ENCODE measurements at places on chromosomes 4 and X.

DNA sequence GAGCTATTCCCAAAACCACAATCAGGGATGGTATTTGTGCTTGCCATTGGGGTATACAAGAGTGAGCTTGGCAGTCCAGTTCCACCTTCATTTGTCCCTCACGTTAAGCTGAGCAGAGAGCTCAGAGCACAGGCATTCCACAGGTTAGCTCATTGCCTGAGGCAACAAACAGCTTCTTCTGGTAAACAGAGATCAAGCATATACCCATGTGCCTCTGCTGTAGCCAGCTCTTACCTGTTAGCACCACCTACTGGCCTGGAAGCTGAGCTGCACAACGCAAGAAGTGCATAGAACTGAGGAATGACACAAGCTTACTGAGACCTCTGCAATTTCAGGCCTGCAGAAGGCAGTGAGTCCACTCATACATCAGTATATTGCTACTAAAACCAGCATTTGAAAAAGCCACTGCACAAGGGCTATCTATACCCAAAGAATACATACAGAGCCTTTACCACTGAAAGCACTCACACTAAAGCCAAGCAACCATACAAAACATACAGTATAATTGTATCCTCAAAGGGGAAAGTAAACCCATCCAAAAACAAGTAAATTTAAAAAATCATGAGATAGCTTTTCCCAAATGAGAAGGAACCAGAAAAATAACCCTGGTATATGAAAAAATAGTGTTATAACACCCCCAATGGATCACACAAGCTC lies 258.3 kb upstream of the GABRA2 start:
- peak; percentile 24 for DNase-seq

DNA sequence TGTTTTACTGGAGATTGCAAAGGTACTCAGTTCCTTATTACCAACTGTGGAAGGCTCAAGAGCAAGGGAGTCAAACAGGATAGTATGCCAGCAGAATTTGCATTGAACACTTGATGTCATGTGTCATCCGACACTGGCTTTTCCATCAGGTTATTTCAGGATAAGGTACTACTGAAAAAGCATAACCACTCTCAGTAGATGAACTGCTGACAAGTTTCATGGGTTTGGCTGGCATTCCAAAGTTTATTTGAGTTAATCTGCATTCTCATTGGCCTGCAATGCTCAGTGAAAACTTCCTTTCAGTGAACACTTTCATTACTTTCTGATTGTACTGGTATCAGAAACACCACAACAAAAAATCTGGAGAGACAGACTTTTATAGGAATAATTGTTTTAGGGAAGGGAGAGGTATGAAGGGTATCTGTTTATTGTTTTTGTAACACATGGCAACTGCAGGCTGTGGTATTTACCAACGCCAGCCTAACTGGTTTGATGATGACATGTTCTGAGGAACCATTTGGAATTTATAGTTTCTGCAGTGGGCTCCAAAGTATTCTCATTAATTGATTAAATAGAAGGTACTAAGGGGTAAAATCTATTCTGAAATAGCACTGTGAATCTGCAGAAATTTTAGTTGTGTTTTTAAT lies 345.7 kb upstream of the NR3C2 start:
- no peak for DNase-seq

- DNase-seq: no peak
Measured at GRCh38 chrX:71144651-71145050, at the start of gene NLGN3. NLGN3 (plus strand) TSS chrX:71144841; CDS start chrX:71147750, 2,909 bp downstream.

DNA sequence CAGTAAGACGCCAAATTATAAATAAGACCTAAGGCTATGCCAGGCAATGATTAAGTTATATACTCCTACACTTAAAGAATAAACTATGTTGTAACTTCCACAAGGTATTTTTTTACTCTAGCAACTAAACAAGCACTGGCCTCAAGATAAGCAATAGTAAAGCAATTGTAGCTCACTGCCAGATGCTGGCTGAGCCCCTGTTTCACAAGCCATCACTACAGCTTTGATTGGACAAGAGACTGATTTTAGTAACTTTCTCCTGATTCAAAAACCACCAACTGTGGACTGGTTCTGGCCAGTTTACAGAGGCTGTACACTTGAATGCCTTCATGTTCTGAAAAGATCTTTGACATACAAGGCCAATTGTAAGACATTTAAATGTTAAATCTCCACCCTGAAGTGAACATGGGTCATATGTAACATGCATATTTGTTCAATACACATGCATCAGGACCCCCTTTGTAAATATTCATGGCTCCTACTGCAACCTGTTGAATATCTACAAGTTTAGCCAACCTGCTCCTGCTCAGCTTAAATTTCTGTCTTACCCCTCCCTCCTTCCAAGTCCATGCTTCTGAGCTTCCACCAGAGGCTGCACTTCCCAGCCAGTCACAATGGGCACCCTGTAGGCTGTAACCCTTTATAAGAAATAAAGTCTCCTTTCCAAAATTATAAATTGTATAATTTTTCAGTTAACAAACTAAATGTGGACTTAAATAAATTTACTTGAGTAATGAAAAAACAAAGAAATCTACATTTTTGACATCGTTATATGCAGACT lies 423.6 kb downstream of the ANKRD50 start:
- no peak for DNase-seq

DNA sequence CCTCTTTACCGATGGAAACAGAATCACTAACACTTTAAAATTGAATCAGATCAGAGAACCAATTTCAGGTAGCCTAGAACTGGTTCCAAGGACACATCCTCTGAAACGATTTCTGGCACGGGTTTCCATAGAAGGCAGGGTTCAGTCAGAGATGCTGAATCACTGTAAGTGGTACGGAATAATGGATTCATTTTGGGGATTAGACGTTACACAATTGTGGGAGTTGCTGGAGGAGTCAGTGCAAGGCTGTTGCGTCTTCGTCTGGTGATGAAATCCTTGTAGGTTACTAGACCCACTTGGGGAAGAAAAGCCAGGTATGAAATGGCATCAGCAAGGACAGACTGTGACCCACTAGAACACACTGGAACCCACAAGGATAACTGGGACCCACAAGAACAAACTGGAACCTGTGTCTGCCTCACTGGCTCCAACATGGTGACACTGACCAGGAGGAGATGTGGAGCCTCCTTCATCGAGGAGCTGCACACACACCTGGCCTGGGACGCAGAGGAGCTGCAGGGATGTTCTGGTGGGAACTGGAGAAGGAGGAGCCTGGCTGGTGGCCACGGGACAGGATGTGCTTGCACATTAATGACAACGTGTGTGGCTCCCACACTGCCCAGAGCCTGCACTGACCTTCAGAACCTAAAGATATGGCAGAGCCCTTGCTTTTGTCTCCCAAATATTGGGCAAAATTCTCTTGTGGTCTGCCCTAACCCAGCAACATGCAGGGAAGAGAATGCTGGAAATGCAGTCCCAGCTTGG lies 105.1 kb downstream of the TRAPPC11 start:
- DNase-seq: no peak

- no peak for DNase-seq
Measured at GRCh38 chr4:180240670-180241069, 2002.5 kb upstream of the TENM3 start.
